Head of caudate nucleus (tissue), 42 donors: ENCODE measurements at places on chromosomes 12 and 14.

DNA sequence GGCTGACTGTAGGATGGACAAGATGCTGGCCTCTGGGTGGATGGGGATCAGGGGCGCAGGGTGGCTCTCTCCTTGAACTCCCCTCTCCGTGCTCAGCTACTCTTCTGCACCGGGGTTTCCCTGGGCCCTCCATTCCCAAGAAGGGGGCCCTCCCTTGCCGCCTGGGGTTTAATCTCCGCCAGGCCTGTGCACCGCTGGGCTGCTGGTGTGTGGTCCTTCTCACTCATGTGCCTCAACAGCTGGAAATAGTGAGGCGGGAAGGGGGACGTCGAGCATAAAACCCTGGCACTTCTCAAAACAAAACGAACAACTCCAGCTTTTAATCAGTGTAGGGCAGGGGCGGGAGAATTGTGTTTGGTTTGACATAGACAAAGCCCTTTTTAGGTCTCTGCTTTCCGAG, 19.0 kb upstream of the SMOC1 start:
- DNase-seq = no peak

DNA sequence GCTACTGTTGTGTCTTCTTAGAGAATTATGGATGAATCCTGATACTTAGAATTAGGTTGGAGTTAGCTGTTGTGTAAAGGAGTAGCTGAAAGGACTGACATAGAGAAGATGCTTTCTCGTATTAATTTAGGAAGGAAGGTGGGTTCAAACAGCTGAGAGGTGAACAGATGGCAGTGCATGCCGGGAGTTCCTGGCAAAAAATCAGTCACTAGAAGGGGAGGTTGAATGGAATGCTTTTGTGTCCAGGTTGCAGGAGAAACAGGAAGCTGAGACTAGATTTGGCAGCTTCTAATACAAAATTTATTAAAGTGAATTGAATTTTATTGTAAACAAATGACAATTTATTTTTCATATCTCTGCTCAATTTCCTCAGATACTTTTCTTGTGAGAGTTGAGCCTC, 70.8 kb downstream of the BTG1 start:
- no peak for DNase-seq

GRCh38 chr14:77063571-77064171, 34.4 kb upstream of the CIPC start:
- no peak for DNase-seq

GRCh38 chr12:27583981-27584380, 60.0 kb downstream of the PPFIBP1 start:
- DNase-seq = no peak

DNA sequence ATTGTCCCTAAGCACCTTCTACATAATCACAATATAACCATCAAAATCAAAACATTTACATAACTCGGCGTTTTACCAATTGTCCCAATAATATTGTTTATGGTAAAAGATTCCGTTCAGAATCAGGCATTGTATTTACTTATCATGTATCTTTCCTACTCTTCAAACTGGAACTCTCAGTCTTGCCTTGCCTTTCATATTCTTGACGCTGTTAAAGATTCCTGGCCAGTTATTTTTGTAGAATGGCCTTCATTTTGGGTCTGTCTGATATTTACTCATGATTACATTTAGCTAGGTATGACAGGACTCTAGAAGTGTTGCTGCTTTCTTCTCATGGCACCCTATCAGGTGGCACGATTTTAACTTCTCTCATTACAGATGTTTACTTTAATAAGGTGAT, 850 bp upstream of the HEATR5A start:
- no peak for DNase-seq

GRCh38 chr14:69685716-69686115, 74.3 kb downstream of the SUSD6 start:
- DNase-seq = peak; percentile 88

GRCh38 chr12:45273717-45274271, 57.9 kb downstream of the ANO6 start:
- no peak for DNase-seq

- no peak for DNase-seq
These were observed 122.1 kb downstream of the CALM1 start for GRCh38 chr14:90518941-90519256.

- no peak for DNase-seq
These were observed at the start of gene VDR for GRCh38 chr12:47904713-47905709. TSS of gene VDR (minus strand) at chr12:47904994. CDS start at chr12:47879113, 25,881 bp downstream.

DNA sequence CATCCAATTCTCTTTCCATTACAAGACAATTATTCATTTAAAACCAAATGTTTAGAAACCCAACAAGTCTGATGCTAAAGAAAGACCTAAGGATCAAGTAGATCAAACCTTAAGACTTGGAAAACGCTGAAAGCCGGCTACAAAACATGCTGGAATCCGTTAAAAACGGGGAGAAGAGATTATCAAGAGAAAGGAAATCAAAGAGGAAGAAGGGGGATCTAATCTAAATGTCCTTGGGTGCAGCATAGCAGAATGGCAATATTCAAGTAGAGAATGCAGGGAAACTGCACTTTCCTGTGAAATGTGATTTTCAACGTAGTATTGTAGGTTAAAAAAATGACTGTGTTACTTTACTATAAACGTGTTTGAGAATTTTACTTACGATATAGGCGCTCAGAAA, 1.3 kb downstream of the PPP1R13B start:
- no peak for DNase-seq

GRCh38 chr14:58763210-58763609, 125.4 kb downstream of the DACT1 start:
- no peak for DNase-seq

DNA sequence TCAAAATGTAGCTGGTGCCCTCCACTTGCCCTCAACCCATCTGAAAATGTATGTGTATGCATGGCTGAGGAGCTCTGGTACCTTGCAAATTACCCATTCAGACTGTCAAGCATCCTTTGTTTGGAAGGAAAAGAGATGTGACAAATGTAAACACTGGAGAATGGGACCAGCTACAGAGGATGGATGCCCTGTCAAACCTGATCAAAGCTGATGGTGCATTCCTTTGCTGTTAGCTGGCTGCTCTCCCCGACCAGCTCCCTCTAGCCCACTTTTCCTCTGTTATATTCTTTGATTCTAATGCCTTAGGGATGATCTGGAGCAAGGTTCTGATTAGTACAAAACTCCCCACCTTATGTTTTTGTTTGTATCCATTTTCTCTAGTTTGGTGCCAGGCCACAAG, 310.3 kb downstream of the C12orf75 start:
- no peak for DNase-seq

GRCh38 chr12:32949815-32950214, 53.2 kb upstream of the PKP2 start:
- no peak for DNase-seq

- peak; percentile 49 for DNase-seq
These were observed 1.8 kb downstream of the COX6A1 start for GRCh38 chr12:120439646-120440247.

DNA sequence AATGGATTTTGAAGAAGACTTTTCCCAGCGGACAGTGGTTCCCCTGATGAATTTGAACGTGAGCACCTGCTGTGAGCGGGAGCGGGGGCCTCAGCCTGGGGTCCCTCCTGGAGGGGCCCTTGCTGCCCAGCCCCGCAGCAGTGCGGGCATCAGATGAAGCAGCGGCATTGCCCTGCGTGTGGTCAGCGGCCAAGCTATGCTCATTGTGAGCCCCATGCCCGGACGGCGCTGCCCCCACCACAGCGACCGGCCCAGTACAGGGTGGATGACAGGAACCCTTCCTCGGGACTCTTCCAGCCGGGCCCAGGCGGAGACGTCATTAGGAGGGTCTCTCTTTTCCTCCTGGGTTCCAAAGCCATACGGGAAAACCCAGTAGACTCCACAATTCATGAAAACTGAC, 3.5 kb downstream of the LRCOL1 start:
- no peak for DNase-seq

GRCh38 chr12:23126794-23127193, 501.8 kb downstream of the ETNK1 start:
- DNase-seq = no peak

DNA sequence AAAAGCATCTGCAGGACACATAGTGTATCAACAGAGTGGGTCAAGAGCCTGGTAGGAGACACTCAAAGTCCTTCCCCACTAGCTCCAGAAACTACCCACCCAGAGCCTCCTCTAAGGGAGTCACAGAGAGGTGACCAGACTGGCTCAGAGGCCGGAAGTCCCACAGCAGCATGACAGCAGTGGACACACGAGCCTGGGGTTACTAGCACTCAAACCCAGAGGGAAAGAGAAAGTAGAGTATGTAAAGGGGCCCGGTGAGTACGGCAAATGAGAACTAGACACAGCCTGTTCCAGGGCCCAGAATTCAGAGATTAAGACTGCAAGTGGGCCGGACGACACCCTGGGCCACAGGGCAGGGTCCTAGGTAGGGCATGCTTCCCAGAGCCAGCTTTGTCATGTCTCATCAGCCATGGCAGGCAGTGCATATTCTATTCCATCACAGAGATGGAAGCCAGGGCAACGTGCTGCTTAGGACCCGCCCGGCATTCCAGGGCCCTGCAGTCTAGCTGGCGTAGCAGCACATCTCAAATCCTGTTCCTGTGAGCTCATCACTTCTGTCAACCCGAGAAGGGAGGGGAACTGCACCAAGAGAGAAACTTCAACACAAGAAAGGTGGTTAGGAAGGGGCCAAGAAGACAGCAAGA, 4.2 kb downstream of the IFFO1 start:
- peak; percentile 61 for DNase-seq

- no peak for DNase-seq
These were observed 3.6 kb downstream of the ISCU start for GRCh38 chr12:108565976-108566375.

- DNase-seq = no peak
These were observed 36.3 kb downstream of the RIN3 start for GRCh38 chr14:92549859-92550230.

DNA sequence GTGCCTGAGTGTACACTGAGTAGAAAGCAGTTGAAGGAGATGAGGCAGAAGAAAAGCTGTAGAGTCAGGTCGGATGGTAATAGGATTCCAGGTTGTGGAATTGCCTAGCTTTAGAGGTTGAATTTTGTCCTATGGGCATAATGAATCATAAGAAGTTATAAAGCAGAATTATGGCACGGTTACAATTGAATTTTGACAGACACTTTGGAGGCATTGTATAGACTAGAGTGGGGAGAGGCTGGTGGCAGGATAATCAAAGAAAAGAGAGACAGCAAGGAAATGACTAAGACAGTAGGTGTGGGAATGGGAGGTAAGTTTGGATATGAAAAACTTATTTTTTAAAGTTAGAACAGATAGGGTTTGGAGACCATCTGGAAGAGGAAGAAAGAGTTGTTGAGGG, 102.6 kb downstream of the NTN4 start:
- no peak for DNase-seq

DNA sequence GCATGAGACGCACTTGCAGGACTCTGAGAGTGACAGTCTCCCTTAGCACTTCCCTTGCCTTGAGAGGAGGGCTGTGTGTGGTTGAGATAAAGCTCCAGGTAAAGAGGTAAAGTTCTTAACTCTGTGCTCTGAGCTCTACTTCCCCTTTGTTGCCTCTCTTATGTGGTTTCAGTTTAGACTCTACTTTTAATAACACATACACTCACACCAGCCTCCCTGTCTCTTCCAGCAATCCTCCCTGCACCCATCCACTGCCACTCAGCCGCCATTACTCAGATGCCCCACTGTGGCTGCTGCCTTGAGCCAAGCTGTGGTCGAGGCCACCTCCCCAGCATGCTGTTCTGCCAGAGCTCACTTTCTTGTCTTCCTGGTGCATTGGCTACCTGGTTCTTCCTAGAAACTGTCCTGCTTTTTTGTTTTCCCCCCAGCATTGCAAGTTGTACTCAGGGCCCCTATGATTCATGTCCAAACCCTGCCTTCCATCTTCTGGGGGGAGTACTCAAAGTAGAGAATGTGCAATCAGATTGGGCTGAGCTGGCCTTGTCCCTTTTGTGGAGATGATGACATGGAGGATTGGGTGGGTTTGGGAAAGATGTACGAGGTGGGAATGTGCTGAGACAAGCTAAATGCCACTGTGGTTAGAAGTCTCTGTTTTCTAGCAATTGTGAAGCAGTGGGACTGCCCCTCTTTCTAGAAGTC, 115.5 kb upstream of the PARP11 start:
- DNase-seq = no peak

DNA sequence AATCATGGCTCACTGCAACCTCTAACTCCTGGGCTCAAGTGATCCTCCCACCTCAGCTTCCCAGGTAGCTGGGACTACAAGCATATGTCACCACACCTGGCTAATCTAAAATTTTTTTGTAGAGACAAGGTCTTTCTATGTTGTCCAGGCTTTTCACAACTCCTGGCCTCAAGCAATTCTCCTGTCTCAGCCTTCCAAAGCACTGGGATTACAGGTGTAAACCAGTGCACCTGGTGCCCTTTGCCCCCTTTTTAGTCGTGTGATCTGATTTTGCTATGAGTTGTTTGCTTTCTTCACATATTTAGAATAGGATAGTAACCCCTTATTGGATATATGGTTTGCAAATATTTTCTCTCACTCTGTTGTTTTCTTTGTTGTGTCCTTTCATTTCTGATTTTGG, 1.7 kb upstream of the RAD52 start:
- DNase-seq = no peak

DNA sequence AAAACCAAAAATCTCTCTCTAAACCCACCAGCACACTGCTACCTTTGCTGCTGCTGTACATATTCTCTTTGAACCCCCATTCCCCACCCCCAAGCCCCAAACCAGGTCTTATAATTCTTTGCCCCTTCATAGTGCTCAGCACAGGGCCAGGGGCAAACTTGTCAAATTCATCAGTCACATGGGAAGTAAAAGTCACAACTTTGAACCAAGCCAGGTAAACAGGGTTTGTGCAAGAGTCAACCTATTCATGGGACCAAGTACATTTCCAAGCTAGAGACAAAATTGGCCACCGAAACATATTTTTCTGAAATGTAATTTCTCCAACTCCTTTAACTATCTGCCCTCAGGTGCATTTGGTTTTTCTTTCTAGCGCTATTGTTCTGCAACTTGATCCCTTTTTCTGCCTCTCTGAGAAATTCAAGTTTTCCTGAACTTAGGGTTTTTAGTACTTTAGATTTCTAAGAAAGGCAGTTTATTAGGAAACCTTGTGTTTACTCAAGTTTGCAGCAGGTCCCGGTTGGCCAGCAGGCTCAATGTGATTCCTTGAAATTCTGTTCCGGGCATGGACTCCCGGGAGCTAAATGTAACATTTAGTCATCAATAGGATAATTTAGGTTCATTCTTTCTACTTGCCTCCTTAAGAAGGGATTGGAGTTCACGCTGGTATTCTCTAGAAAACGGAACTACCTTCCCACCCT, 230.5 kb downstream of the EFCAB11 start:
- no peak for DNase-seq

DNA sequence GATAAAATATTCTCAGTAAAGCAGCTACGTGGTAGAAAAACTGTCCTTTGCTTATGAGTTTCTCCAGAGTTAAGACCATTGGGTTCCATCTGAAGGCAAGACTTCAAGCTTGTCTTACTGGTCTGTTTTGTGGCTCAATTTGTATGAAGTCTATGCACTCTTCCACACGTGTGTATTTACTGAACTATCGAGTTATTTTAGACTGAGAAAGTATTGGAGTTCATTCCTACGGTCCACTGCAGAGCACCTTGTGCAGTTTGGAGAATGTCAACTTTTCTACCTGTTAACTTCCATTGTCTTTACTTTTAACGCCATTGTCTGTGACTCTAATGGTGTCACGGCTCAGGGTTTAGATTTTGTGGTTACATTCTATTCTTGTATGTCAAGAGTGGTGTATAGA, 3.7 kb downstream of the HIF1A start:
- DNase-seq = no peak
